ENCODE measurements at places on chromosomes 7 and 10. TPM values are rescaled to one million over a fixed set of nuclear protein-coding genes. Genes with fewer than 3 reads are reported as not detected.

The FKBP9 gene
- 153 TPM for polyA plus RNA-seq

- DNase-seq, result no peak
Measured at GRCh38 chr7:22481726-22482125, 18.3 kb downstream of the STEAP1B start.

- no peak for DNase-seq
Measured at GRCh38 chr7:139431010-139431409, 52.5 kb downstream of the KLRG2 start.

DNA sequence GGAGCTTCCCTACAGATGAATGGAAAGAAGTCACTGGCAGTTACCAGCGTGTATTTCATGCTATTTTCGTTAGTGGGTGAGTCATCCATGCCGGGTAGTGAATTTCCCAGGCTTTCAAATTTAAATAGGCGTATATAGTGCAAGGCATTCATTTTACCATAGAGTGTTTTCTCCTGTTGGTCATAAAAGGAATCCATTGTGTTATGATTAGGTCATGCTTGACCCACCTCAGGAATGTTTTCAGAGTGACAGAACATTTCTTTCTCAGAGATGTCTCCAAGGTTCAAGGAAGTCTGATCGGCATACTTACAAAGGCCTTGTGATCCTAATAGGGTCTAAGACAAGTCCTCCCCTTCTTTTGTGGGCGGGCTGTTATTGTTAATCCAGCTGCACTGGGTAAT is 110.7 kb downstream of the AKR1D1 start:
- no peak for DNase-seq

- DNase-seq, result no peak
Measured at GRCh38 chr7:83603649-83604048, 45.3 kb downstream of the SEMA3E start.

DNA sequence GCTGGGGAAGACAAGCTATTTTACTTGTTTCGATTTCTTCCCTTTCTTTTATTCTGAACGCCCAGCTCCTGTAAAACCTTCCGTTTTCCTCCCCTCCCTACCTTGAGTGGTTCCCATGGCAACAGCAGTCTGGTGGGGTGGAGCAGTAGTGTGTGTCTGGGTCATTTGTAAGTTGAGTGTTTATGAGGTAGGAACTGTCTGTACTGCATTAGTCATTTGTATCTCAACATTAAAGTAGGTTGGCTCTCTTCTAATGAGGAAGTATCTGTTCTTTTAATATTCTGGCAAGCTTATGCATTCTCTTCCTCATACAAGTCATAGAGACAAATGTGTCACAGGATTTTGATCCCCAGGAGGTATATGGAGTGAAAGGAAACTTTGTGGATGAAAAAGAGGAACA is 85.3 kb upstream of the CCDC6 start:
- DNase-seq, result no peak
